ENCODE measurements at places on chromosomes 5 and 9.

DNA sequence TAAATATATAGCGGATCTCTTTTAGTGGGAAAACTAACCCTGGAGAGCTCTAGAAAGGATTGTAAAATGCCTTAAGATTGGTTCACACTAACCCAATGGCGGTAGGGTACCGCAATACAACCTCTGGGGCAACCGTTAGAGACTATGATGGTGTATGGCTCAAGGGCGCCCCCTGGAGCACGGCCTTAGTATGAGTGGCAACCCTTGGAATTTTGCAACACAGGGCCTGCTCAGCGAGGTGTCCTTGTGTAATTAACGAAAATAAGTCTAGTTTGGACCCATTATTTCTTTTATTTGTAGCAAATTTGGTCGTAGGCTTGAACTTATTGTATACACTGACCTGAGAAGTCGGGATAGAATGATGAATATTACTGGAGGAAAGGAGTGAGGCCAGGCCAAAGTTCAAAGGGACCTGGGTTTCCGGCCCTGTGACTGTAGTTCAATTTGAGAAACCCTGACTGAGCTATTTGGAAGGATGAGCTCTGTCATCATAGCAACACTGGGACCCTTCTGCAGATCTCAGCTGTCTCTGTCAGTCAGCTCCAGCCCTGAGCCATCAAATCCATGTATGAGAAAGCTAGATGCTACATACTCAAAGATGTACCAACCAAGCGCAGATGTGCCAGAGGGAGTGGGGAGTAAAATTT is 54.8 kb downstream of the CAMK4 start:
- no peak for DNase-seq

DNA sequence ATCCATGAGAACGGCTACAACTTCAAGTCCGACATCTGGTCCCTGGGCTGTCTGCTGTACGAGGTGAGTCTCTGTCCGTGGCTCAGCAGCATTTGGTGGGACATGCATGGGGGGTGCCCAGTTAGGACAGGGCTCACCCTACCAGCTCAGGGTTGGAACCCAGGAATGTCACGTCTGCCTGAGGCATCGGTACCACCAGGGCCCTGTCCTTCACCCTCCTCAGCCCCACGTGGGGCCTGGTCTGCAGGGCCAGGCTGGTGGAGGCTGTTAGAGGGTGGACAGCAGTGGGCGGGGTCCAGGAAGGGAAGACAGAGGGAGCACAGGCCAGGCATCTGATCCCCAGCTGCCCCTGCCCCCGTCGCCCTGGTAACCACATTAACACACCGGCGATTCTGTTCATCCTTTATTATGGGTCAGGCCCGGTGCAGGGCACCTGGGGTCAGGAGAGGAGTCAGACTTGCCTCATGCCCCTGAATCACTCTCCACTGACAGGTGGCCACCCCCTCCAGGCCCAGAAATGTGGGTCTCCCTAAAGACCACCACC is 75.6 kb downstream of the PSMB7 start:
- no peak for DNase-seq

DNA sequence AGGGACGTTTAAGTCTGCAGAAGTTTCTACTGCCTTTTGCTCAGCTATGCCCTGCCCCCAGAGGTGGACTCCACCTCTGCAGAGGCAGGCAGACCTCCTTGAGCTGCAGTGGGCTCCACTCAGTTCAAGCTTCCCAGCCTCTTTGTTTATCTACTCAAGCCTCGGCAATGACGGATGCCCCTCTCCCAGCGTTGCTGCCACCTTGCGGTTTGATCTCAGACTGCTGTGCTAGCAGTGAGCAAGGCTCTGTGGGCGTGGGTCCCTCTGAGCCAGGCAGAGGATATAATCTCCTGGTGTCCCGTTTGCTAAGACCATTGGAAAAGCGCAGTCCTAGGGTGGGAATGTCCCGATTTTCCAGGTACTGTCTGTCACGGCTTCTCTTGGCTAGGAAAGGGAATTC is 2188.5 kb upstream of the WWC1 start:
- DNase-seq: no peak

DNA sequence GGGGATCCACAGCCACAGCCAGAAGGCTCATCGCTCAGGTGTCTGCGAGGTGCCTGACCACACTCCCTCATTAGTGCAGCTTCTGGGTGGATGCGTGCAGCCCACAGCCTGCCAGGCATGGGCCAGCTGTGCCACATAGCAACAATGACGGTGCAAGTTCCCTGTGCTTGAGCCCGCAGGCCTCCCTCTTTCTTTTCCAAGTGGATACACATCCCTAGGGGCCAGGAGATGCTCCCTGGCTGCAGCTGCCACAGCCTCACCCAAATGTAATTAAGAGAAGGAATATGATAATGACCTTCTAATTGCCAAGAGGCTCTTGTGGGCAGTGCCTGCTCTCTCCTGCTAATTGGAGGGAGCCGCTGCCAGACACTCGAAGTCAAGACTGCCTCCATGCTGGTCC is 116.0 kb upstream of the PPP1R26 start:
- DNase-seq: no peak

- no peak for DNase-seq
Measured at GRCh38 chr9:123282362-123283047, 14.1 kb upstream of the STRBP start.

DNA sequence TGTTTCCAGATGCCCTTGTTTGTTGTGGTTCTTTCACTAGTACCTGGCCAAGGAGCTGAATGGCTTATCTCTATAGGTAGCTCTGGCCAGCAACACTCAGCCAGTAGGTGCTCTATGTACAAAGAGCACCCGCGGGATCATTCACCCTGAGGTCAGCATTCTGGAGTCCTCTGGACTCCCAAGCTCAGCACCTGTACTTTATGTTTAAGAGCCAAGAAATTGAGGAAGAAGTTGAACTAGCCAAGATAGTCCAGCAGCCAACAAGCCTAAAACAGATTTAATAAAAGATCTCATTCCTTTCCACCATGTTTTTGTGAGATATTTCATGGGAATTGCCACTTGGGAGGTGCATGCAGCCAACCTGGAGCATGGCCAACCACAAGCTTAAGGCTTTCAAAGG is 242.6 kb upstream of the PAPPA start:
- DNase-seq: no peak

DNA sequence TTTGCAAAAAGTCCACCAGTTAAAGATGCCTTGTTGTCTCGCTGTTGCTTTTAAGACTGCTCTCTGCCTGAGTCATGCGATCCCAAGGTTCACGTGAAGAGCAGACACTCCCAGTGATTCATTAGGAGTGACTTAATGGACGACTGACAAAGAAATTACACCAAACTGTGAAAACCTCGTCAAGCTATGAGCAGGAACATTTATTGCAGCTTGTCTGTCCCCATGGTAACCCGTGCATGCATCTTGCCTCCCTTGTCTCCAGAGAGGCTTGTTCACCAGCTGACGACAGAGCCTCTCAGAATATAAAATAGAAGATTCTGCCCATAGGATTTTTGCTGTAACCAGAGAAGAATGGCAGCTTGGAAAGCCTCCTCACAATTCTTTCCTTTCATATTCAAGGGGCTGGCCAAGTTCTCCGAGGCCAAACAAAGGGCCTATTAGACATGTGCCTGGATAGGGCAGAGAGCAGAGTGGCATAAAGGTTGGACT is 352.7 kb downstream of the SPOCK1 start:
- no peak for DNase-seq

DNA sequence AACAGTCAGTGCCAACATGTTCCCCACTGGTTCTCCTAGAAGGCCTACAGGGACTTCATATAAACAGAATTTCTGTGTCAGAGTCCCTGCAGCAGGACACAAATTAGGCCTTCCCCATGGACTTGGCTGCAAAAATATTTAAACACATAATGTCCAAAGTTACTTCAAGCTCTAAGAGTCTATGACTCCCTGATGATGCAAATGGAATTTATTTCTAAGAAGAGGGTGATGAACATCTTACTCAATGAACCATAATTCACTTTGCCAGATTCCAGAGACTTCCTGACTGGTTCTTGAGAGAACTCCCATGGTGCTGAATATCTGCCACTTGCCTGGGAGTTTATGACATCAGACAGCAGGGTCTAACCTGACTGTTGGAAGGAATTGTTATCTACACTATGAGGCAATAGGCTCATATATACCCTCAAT is 32.7 kb upstream of the ADRA1B start:
- no peak for DNase-seq

- no peak for DNase-seq
Measured at GRCh38 chr5:107893642-107894041, 222.9 kb upstream of the EFNA5 start.

DNA sequence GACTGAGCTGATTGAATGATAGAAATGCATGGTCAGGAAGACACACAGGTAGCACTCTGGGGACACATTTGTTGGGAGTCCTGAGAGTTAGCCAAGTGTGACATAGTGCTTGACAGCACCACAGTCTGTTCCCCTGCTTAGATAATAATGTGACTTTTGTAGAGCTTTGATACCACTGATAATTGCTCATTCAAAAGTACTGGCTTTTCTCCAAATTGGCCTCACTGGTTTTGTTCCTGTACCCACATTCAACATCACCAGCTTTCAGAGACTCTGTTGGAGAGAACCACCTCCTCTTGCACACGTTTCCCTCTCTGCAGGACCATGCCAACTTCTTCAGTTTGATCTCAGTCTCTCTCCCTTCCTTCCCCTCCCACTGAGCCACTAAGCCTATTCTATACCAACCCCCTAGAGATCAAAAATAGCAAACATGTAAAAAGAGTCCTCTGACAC is 52.5 kb upstream of the IL7R start:
- no peak for DNase-seq

- no peak for DNase-seq
Measured at GRCh38 chr9:133563291-133563796, 28.8 kb downstream of the ADAMTSL2 start.

GRCh38 chr5:124000538-124000937 is 488.6 kb downstream of the CSNK1G3 start:
- DNase-seq: no peak

- no peak for DNase-seq
Measured at GRCh38 chr5:36125868-36126267, 25.8 kb downstream of the LMBRD2 start.

- no peak for DNase-seq
Measured at GRCh38 chr5:115838885-115839518, 2.4 kb downstream of the ATG12 start.

DNA sequence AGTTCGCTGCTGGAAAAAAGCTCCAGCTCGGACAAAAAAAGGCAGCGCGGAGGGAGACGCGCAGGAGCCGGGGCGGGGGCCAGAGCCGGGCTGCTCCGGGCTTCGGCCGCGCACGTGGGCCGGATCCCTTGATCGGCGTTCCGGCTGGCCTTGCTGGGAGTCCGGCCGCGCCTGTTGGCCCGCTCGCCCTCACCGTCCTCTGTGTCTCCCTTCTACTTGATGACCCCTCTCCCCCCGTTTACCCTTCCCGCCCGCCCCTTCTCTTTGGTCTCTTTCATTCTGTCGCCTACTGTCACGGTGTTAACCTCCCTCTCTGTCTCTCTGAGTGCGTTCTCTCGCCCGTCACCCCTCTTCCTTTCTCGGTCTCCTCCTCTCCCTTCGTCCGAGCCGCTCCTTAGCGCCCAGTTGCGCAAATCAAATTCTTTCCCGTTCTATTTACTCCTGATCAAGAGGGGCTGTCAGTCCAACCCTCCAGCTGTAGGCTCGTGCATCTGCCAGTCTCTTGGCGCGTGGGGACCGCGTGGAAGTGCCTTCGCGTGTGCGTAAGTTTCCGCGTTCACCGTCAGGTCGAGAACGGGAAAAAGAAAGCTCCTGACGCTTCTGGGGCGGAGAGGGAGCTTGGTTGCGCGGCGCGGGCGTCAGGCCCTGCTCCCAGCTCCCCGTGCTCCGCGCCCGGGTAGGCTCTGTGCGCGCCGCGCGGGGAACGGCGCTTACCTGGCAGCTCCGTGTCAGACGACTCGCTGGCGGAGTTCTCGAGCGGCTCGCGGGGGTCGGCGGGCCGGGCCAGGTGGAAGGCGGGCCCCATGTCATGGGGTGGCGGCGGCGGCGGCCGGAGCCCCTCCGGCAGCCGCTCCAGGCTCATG is 798 bp downstream of the PITX1 start:
- no peak for DNase-seq

DNA sequence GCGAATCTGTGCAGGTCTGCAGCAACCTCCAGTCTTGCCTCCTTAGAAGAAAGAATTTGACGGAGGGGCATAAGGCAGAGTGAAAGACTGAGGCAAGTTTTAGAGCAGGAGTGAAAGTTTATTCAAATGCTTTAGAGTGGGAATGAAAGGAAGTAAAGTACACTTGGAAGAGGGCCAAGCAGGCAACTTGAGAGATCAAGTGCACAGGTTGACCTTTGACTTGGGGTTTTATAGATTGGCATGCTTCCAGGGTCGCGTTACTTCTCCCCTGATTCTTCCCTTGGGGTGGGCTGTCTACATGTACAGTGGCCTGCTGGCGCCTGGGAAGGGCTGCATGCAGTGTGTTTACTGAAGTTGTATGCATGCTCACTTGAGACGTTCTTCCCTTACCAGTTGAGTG is 127.2 kb upstream of the FER start:
- no peak for DNase-seq

- DNase-seq: no peak
Measured at GRCh38 chr9:19947996-19948395, 159.2 kb upstream of the SLC24A2 start.

DNA sequence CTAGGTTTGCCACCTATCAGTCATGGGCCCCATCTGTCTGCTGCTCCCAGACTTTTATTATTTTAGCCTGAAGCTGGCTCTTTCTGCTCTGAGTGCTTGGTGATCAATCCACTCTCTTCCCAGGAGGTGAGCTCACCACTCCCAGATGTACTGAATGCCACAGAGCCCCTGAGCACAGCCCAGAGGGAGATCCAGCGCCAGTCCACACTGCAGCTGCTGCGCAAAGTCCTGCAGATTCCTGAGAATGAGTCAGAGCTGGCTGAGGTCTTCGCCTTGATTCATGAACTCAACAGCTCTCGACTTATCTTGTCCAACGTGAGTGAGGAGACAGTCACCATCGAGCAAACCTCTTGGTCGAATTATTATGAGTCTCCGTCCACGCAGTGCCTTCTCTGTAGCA is 36.0 kb downstream of the HMGXB3 start:
- DNase-seq: no peak

Measured in left renal pelvis (tissue), 4 donors.